ENCODE measurements at places on chromosomes 16 and 17.

GRCh38 chr16:58456193-58456592, 43.8 kb upstream of the NDRG4 start:
- DNase-seq, result no peak

GRCh38 chr16:48978501-48978900, 303.1 kb downstream of the CBLN1 start:
- no peak for DNase-seq

DNA sequence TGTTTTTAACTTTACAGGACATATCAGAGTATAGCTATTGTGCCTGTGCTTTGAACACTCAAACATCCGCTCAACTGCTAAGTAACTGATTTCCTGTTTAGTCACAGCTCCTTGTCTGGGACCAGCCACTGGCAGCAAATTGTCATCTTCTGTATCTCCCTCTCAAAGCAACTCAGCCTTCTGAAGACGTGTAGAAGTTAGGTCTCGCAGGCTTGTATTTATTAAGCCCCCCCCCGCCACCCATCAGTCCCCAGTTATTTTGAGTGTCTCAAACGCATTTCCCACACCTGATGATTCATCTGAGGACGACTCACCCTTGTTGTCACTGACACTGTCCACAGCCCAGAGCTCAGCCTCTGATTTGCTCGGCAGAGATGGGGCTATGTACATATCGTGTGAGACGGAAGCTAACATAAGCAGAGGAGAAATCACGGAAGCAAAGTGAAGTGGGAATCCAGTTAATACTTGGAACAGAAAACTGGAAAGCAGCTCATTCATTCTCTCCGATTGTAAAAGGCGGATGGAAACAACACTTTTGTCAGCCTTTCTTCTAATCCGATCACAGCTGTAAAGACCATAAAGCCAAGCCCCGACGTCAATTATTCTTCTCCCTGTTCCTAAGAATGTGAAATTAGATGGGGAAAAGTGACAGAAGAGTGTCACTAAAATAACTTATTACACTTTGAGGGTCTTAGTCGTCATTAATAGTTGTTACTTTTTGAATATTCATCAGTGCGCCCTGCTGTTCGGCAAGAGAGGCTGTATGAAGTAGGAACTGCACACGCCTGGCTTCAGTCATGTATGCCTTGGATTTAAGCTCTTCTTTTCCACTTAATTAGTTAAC, 64.2 kb downstream of the PITPNC1 start:
- DNase-seq, result no peak

DNA sequence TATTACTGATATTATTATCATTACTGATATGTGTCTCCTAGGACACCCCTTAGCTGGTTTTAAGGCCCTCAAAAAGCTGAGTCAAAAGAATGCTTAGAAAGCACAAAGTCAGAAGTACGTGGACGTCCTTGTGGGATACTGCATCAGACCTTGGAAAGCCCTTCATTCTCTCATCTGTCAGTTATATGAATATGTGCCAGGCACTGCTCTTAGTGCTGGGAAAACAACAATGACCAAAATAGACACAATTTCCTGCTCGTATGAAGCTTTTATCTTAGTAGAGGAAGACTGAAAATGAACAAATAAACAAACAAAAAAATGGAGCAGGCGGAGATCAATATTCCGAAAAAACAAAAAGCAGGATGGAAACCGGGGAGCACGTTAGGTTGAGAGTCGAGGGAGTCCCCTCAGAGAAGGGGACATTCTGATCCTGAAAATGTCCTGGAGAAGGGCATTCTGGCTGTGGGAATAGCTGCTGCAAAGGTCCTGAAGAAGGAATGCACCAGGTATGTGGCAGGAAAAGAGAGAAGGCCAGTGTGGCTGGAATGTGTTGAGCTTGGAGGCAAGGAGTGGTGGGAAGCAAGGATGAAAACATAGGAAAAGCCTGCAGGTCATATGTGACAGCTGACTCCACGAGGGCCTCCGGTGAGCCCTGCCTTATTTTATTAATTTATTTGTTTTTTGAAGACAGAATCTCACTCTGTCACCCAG, 15.5 kb upstream of the TMEM94 start:
- DNase-seq, result no peak

DNA sequence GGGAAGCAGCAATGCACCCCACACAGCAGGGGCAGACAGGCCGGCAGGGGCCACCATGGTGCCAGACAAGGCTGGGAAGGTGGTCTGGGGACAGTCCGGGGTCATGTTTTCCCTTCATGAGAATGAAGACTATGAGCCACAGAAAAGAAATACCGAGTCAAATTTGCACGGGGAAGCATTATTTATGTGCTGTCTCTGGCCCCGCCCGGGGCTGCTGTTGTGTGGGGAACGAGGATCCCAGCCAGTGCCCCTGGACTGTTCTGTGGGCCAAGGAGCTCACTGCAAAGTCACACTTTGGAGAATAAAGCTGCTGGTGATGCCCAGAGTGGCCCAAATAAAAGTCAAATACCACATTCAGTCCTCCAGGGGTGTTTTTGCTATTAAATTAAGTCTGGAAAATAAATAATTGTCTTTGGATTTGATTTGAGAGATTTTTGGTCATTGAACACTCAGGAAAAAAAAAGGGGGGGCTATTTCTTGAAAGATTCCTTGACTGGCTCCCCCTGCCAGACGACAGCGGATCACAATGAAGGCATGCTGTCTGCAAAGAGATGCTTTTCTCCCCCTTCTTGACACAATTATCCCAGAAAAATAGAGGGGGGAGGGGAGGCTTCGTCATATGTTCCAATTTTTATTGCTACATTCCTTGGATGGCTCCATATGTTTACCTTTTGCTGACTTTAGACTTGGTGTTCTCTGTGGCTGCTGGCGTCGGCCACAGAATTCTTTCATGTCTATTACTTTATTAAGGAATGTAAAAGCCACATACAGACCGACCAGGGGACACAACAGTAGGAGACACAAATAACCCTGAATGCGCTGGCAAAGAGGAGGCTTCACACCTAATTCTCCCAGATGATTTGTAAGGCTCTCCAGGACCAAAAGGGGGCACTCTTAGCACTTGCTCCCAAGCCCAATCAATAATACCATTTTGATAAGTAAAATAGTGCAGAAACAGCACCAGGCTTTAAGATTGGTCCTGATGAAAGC, 27.1 kb upstream of the ANKFN1 start:
- no peak for DNase-seq

GRCh38 chr17:2391597-2392251, 9.1 kb downstream of the MNT start:
- no peak for DNase-seq

GRCh38 chr17:882827-883585, 96.6 kb downstream of the NXN start:
- no peak for DNase-seq

GRCh38 chr16:88667461-88667860, 4.6 kb upstream of the MVD start:
- no peak for DNase-seq

- no peak for DNase-seq
Measured at GRCh38 chr16:80824623-80825364, 20.4 kb upstream of the CDYL2 start.

GRCh38 chr16:31568577-31569359, 41.1 kb downstream of the AHSP start:
- no peak for DNase-seq

- no peak for DNase-seq
Measured at GRCh38 chr17:37842401-37842800, 81.8 kb upstream of the TBC1D3K start.

- DNase-seq, result no peak
Measured at GRCh38 chr16:84927621-84928591, 83.4 kb downstream of the ZDHHC7 start.

- DNase-seq, result no peak
Measured at GRCh38 chr17:6179017-6179416, 108.8 kb downstream of the WSCD1 start.

DNA sequence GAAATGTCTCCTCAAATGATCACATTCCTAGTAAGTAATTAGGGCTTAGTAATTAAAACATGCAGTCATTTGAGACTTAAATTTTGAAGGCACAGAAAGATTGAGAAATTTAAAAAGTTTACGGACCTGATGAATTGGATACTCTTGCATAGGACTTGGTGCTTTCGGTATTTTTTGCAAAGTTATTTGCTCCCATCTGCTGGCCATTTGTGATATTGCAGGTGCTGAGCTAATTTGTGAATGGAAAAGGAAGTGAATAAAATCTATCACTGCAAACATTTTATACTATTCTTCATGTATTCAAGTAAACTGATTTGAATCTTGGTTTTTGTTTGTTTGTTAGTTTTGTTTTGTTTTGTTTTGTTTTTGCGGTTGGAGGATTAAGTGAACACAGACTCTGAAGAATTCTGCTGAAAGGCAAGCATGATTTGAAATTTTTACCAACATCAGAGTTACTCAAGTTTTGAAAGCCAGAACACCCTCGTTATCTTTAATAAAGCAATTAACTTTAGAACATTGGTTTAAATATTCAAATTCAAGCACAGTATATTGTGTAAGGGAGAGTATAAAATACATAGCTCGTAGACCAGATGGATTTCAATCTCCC, 689.5 kb upstream of the RBFOX1 start:
- DNase-seq, result no peak

GRCh38 chr17:57982452-57983170, 5.4 kb downstream of the VEZF1 start:
- no peak for DNase-seq

- no peak for DNase-seq
Measured at GRCh38 chr17:68600067-68600930, 868 bp downstream of the FAM20A start.

GRCh38 chr16:71943887-71944286, 48.6 kb downstream of the IST1 start:
- DNase-seq, result no peak

GRCh38 chr17:7993972-7994589, 8.3 kb upstream of the GUCY2D start:
- DNase-seq, result no peak

- no peak for DNase-seq
Measured at GRCh38 chr17:66397486-66397885, 95.1 kb downstream of the PRKCA start.

GRCh38 chr17:79810130-79811010, 13.5 kb upstream of the CBX8 start:
- peak; percentile 49 for DNase-seq

DNA sequence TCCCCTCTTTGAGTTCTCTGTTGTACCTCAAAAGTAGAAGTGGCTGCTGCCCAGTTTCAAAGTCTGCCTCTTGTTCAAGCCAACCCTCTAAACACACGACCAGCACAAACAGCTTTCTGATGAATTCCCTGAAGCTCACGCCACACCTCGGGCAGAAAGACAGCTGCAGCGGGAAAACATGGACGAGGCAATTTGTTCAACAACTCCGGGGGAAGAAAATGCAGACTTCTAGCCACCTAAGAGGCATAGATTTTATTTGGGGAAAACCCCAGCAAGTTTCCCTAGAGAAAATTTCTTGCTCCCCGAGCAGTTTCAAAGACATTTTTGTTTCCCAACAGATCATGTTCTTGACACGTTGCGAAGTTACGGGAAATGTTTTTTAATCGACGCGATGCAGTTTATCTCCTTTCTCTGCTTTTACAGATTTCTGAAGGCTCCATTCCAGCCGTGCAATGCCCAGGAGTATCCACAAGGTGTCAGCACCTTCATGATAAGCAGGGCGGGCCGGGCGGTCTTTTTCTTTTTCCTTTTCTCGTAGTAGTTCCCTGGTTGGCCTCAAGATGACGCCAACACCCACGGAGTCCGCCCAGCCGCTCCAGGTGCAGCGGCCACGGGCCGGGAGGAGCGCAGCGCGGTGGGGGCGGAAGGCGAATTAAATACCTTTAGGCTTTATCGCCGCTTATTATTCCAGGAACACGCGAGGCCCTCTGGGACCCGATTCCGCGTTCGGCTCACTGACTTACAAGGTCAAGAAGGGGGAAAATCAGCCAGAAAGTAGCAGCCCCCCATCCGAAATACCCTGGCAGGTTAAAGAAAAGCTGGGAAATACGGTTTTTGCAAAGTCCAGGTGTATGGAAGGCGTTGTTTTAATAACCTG, 2.9 kb upstream of the FOXC2 start:
- DNase-seq, result peak; percentile 57

DNA sequence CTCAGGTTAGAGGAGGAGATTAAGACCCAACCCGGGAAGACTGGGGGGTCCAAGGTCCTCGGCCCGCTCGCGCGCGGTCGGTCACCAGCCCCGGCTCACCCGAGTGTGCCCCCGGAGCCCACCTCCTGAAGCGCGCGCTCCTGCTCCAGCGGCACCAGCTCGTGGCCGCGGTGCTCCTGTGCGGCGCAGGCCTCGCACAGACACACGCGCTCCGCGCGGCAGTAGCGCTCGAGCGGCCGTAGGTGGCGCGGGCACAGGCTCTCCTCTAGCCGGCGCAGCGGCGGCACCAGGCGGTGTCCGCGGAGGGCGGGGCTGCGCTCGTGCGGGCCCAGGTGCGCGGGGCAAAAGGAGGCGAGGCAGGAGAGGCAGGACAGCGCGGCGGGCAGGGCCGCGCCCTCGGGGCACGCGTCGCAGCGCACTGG, 618 bp downstream of the TRIM47 start:
- peak; percentile 34 for DNase-seq

GRCh38 chr16:17173281-17173680, 297.5 kb downstream of the XYLT1 start:
- no peak for DNase-seq

DNA sequence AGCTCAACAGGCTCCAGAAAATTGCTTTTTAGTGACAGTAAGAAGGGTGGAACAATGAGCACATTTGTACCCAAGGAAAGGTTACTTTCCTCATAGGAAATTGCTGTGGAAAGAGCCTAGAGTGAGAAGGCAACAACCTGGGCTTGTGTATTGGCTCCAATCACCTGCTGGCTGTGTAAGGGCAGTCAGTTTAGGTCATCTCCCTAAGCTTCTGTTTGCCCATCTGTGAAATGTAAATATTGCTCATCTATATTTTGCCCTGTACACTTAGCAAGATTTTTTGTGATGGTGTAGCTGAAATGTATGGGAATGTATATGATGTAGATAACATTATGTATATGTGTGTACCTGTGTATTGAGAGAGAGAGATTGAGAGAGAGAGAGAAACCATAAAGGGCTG, 225.2 kb upstream of the MPHOSPH6 start:
- no peak for DNase-seq

DNA sequence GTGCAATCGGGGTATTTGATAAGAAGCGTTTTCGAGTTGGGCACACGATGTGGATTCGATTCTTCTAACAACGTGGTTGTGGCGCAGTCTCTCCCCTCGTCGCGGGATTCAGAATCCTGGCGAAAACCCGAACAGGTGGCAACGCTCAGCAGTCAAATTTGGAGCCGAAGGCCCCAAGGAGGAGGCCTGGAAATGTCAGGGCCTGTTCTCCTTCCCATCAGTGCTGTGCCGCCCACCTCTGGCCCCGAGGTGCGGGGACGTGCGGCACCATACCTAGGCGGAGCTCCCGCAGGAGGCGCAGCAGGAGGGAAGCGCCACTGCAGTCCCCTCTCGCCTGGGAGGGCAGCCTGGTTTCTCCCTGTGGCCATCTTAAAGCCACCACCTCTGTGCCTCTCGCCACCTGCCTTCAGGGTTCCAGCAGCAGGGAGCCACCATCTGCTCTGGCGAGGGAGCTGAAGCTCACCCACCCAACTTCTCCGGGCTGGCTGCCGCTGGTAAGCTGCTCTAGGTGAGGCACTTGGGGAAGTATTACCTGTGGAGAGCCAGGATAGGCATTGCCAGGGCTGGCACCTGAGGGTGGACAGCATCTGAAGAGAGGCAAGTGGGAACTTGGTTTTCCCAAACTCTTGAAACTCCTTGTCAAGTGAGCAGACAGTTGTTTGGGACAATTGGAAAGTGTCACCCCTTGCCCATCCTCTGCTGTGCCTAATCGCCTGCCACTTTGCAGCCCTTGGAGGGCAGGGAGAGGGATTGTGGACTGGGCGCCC, 2.6 kb upstream of the AATF start:
- no peak for DNase-seq

GRCh38 chr17:57276621-57277020, 20.3 kb downstream of the MSI2 start:
- DNase-seq, result no peak

All from activated naive CD4-positive, alpha-beta T cell (primary cell).